SW 1271 (cell line): ENCODE measurements at places on chromosomes 11 and 22.

GRCh38 chr11:15884141-15884540 is 472.2 kb downstream of the SOX6 start:
- no peak for DNase-seq

- DNase-seq = peak; percentile 88
Measured at GRCh38 chr11:28146123-28146751, 38.0 kb downstream of the METTL15 start.

DNA sequence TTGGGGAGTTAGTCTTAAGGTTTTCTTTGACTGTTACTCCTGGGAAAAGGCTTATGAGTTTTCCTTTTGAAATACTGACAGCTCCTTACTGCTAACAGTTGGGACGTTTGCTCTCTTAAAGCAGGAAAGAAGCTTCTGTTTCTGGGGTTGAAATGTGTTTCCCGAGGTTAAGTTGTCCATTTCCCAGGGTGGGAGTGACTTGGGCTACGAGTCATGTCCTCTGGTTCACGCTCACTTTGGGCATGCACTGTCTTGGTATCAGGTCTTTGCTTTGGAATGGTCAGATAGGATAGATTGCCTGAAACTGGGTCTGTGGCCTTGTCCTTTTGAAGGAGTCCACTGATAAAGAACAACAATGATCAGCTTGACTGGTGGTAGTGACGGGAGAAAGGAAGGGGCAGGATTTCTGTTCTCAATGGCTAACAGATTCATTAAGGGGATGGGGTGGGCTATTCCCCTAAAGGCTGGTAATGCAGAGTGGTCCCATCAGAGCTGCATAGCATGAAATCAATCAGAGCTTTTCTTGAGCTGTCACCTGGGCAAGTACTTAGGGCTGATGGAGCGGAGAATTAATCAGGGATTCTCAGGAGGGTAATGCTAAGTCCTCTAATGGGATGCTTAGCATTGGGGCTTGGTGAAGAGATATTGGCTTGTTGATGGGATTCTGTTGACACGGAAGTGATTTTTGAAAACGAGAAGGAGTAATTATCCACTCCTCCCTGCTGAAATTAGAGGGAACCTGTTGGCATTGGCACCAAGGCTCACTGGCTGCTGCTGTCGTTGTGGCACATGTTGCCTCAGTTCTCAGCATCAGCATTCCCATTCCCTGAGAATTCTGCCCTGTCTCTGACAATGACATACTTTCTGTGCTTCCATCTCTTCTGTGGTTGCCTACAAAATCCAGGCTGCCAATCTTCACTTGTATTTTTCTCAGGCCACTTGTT is 81.6 kb downstream of the TEAD1 start:
- DNase-seq = no peak

DNA sequence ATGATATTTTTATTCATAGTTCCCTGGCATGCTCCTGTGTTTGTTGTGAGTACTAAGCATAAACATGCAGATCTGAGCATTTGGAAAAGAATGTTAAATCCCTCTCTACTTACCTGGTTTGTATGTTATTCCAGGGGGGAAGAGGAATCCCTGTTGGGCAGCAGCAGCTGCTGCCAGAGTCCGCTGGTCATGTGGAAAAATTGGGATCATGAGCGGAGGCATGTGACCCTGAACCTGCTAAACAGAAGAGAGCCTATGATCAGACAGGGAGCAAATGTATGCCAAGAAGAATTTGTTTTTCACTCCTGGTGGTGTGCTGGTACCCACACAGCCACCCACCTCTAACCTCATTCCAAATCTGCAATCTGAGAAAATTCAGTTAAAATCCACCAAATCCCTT is 244.7 kb downstream of the SOX6 start:
- DNase-seq = no peak

DNA sequence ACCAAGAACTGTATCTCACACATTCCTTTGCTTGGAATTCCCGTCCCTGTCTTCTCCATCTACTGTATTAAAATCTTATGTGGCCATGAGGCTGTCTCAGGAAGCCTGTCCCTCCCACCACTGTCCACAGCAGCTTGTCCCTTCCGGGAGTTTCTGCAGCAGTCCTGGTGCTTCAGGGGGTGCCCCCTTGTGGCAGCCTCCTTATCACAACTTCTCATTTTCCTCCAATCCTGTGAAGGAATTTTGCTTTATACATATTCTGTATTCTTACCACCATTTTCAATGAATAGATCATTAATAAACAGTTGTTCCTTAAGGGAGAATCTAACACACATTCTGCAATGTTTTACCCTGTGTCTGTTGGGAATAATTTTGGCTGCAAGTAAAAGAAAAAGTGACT is 220.4 kb upstream of the RAG2 start:
- no peak for DNase-seq

DNA sequence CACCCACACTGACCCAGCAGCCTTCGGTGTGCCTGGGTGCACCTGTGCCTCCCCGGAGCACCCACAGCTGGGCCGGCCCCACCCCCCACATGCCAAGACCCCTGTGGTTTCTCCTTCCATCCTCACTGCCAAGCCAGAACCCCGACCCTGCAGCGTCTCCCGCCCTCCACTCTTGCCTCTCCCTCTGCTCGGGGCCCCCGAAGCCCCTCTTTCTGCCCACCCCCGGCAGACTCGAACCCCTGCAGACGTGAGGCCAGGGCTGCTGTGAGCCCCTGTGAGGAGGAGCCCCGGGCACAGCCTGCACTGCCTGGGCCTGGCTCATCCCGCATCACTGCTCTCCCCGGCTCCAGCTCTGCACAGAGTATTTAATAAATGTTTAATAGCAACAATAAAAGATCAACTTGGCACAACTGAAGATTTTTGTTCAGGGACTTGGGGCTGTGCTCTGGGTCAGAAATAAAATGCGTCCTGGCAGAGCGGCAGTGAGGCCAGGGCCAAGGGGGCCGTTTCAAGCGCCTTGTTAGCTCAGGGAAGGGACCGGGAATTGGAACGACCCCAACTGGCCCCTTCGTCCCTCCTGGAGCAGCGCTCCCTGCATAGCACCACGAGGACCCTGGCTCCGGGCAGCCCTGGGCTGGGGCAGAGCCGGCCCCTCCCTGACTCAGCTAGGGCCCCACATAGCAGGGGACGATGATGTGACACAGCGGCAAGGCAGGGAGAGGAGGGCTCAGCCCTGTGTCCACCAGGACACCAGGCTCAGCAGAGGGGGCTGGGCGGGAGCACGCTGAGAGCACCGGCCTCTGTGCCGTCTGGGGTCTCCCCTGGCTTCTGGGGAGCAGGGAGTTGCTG is 520.8 kb downstream of the BRD1 start:
- no peak for DNase-seq

DNA sequence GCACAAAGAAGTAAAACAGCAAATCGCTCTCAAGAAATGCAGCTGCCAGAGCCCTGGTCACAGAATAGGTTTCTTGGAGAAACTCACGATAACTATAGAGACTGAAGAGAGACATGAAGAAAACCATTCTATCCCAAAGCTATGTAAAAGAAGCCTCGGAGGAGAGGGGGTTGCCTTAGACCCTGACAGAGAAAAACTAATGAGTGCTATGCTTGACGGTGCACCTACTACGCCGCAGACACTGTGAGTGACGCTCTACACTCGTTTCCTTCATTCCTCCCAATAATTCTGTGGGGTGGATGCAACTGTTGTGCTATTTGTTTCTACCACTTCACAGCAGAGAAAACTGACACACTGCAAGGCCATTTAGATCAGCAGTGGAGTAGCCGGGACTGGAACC is 121.8 kb downstream of the ETS1 start:
- DNase-seq = no peak

GRCh38 chr22:17152971-17153370 is 6.1 kb downstream of the HDHD5 start:
- DNase-seq = no peak

GRCh38 chr11:16040151-16040550 is 316.2 kb downstream of the SOX6 start:
- DNase-seq = no peak
